Memory B cell (primary cell): ENCODE measurements at places on chromosomes 11 and 22.

GRCh38 chr22:45932071-45932470 lies 44.9 kb downstream of the WNT7B start:
- H3K4me3 ChIP-seq = no peak overlapping the region
- no peaks in the 10 kb centered on the region for H3K36me3 ChIP-seq
- no peak for DNase-seq
- peaks cover 24% of the 10 kb centered on the region for H3K27me3 ChIP-seq

DNA sequence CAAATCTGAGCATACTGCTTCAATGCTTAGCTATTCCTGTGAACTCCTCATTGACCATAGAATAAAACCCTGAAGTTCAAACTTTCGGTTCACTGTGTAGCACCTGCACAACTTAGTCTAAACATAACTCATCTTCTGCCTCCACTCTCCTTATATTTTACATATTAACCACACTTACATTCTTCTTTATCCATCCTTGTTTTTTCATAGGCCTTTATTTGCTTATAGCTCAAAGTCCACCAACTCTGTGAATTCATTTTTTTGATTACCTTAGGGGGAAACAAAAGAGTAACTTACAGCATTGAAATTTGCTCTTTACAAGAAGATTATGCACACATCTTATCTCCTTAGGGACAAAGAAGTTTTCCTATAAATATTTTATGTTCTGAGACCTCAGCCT lies 521.6 kb upstream of the FAT3 start:
- no peak for DNase-seq
- H3K36me3 ChIP-seq = no peaks in the 10 kb centered on the region
- no peaks in the 10 kb centered on the region for H3K4me1 ChIP-seq

GRCh38 chr11:30422447-30423278 lies 99.8 kb downstream of the ARL14EP start:
- no peak for DNase-seq
- H3K27ac ChIP-seq = no peak overlapping the region
- no peak overlapping the region for H3K4me3 ChIP-seq
- H3K36me3 ChIP-seq = no peaks in the 10 kb centered on the region
- no peaks in the 10 kb centered on the region for H3K4me1 ChIP-seq

DNA sequence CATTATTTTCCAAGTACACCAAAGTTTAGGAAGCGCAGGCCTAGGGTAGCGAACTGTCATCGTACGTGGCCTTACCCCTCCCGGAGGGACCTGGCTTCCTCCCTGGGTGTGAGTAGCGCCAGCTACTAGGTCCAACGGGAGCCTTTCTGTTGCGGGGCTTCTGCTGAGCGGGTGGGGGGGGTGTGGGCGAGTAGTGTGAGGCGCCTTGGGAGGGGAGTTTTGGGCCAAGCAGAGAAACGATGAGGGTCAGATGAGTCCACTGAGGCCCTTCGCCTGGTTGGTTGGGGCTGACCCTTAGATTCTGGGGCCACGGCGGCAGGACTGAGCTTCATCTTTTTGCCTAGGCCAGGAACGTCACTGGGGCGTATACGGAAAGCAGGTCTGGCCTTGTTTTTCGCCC lies 868 bp downstream of the TEF start:
- peak overlapping the region; percentile 93 for H3K4me3 ChIP-seq
- DNase-seq = no peak
- H3K4me1 ChIP-seq = peaks cover 9% of the 10 kb centered on the region
- H3K27ac ChIP-seq = peak overlapping the region; percentile 97

DNA sequence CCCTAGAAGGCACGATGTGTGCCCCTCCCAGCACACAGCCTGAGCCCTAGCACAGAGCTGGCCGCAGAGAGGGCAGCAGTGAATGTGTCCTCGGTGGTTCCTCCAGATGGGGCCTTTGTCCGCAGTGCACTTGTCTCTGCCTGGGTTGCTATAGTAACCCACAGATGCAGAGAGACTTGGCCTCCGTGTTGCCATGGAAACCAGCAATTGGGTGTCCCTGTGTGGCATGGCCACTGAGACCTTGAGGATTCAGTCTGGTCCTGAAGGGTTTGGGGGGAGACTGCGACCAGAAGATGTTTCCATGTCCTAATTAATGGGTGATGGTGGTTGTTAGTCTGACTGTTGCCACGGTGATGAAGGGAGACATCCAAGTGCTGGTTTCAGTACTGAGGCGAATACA lies 42.6 kb upstream of the TUB start:
- H3K36me3 ChIP-seq = no peaks in the 10 kb centered on the region
- no peaks in the 10 kb centered on the region for H3K4me1 ChIP-seq
- no peak overlapping the region for H3K4me3 ChIP-seq
- H3K27me3 ChIP-seq = peaks cover 15% of the 10 kb centered on the region
- no peak for DNase-seq

GRCh38 chr11:42840860-42841259 lies 470.9 kb upstream of the API5 start:
- no peak overlapping the region for H3K27ac ChIP-seq
- no peak for DNase-seq
- H3K4me1 ChIP-seq = no peaks in the 10 kb centered on the region
- no peak overlapping the region for H3K4me3 ChIP-seq
- no peaks in the 10 kb centered on the region for H3K27me3 ChIP-seq
- no peaks in the 10 kb centered on the region for H3K36me3 ChIP-seq

DNA sequence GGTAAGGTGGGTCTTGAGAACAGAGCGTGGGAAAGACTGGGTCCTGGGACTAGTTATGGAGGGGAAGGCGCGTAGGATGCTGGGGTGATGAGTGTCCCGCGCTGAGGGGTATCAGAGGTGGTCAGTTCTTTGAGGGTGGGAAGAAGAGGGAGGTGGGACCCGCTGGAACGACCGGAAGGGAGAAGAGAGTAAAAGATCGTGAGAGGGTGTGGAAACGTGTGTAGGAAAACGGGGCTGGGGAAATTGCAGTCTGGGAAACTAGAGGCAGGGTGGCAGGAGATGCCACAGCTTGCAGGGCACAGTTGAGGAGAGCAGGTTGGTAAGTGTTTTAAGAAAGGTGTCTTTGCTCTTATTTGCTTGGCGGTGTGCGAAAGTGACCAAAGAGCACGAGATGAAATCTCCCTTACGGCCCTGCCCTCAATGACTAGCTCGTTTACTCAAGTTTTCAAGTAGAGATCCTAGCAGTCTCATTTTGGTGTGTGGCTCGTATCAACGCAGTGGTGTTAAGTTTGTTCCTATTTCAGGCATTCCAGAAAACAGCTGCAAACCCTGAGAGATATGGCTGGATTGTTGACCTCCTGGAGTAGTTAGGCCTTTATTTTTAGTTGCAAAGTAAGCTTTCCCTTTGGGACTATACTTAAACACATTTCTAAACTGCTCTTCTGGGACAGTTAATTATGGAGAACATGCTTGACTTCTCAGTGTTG lies 615 bp downstream of the STT3A start:
- no peak for DNase-seq
- peak overlapping the region; percentile 100 for H3K27ac ChIP-seq
- H3K4me3 ChIP-seq = peak overlapping the region; percentile 96
- H3K27me3 ChIP-seq = no peaks in the 10 kb centered on the region

GRCh38 chr11:46026606-46027293 lies 94.5 kb downstream of the PHF21A start:
- H3K27ac ChIP-seq = no peak overlapping the region
- DNase-seq = no peak
- H3K4me3 ChIP-seq = no peak overlapping the region
- peaks cover 5% of the 10 kb centered on the region for H3K36me3 ChIP-seq
- peaks cover 2% of the 10 kb centered on the region for H3K4me1 ChIP-seq
- no peaks in the 10 kb centered on the region for H3K27me3 ChIP-seq

- no peaks in the 10 kb centered on the region for H3K36me3 ChIP-seq
- H3K4me3 ChIP-seq = no peak overlapping the region
Measured at GRCh38 chr11:125274774-125275173, 110.2 kb downstream of the PKNOX2 start.

DNA sequence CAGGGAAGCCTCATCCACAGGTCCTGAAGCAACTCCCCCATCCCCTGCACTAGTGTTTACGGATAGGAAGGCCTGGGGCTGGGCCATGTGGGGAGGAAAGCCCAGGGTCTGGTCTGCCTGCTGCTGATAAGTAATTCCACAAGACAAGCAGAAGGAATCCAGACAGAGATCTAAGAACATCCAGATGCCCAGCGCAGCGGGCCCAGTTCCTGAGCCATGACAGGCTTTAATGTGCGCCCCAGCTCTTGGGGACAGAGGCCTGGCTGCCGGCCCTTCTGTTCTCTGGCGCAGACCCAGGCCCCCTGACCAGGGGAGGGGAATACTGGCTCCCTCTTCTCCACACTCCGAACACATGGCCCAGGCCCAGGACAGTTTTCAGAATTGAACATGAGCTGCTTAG lies 28.8 kb upstream of the ETS1 start:
- no peak overlapping the region for H3K4me3 ChIP-seq
- peaks cover 60% of the 10 kb centered on the region for H3K4me1 ChIP-seq

GRCh38 chr11:81756864-81757595 lies 976.6 kb downstream of the FAM181B start:
- no peak for DNase-seq
- no peak overlapping the region for H3K27ac ChIP-seq
- no peaks in the 10 kb centered on the region for H3K27me3 ChIP-seq
- no peaks in the 10 kb centered on the region for H3K4me1 ChIP-seq

DNA sequence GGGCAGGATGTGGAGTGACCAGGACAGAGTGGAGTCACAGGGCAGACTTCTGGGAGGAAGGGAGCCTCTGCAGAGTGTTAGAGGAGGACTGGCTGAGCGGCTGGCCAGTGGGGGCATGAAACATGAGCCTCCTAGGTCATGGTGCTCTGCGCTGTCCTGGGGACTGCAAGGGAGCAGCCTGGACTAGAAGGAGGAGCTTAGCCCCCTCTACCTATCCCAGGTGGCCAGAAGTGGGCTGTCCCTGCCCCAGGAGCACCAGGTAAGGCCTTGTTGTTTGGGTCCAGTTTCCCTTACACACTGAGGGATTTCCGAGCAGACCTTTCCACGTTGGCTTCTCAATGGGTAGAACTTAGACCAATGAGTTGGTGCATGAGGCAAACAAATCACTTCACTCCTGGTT lies 7.4 kb downstream of the PKNOX2 start:
- DNase-seq = no peak
- no peaks in the 10 kb centered on the region for H3K36me3 ChIP-seq
- peaks cover 34% of the 10 kb centered on the region for H3K27me3 ChIP-seq
- H3K27ac ChIP-seq = no peak overlapping the region
- H3K4me3 ChIP-seq = no peak overlapping the region

- H3K36me3 ChIP-seq = no peaks in the 10 kb centered on the region
- H3K4me3 ChIP-seq = no peak overlapping the region
- no peak overlapping the region for H3K27ac ChIP-seq
- peaks cover 10% of the 10 kb centered on the region for H3K27me3 ChIP-seq
- no peaks in the 10 kb centered on the region for H3K4me1 ChIP-seq
Measured at GRCh38 chr22:27032091-27032761, 374.8 kb downstream of the MIAT start.

DNA sequence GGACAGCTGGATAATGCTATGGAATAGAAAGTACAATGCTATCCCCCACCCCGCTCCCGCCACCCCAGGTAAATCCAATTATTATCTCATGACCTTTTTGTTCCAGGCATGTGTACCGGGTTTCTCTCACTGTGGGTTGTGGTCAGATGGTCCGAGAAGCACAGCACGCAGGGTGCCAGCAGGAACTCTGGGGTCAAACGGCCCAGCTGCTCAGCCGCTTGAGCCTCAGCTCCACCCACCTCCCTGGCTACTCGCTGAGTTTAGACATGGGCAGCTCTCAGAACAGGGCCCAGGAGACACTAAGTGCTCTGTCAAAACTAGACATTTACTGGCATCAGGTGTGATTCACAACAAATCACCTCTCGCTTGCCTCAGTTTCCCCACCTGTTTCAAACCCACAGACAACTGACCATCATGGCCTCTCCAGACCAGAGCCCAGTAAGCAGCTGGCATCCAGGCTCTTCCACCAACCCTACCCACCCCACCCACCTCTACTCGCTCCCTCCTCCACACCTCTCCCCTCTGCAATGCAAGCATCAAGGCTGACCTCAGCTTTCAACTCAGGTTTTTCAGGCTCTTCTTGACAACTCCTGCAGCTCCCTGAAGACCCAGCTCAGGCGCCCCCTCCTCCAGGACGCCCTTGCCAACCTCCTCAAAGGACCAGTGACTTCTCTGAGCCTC lies 13.0 kb upstream of the MFNG start:
- no peak overlapping the region for H3K27ac ChIP-seq
- H3K27me3 ChIP-seq = peaks cover 21% of the 10 kb centered on the region
- DNase-seq = no peak
- peaks cover 4% of the 10 kb centered on the region for H3K4me1 ChIP-seq
- H3K36me3 ChIP-seq = no peaks in the 10 kb centered on the region
- no peak overlapping the region for H3K4me3 ChIP-seq

GRCh38 chr22:32414191-32414590 lies 2.1 kb upstream of the RTCB start:
- peaks cover 2% of the 10 kb centered on the region for H3K36me3 ChIP-seq
- peaks cover 8% of the 10 kb centered on the region for H3K27me3 ChIP-seq
- no peak overlapping the region for H3K27ac ChIP-seq
- no peak for DNase-seq
- H3K4me1 ChIP-seq = peaks cover 13% of the 10 kb centered on the region

DNA sequence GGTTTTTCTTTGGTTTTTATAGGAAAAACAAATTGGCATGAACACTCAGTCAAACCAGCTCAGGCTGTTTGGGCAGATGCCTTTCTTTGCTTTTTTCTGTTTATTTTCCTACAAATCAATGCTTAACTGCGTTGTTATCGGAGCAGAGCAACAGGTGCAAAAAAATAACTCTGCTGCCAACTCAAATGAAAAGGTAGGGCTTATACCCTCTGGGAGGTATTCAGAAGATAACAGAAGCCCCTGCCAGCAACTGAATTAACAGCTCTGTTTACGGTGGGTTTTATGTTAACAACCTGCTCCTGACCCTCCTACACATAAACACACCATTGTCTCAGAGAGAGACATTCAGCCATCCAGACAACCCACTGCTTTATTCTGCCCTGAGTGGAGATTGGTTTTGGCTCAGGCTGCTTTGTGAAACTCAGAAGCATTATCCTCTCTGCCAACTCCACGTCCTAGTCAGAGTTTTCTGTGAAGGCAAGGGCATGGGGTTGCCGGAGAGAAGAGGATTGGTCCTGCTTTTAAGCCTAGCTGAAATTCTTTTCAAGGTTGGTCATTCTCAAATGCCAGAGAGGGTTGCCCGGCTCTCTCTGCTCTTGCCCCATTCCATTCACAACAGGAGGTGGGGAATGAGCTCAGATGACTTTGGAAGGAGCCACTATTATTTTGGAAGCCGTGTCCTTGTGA lies 11.4 kb downstream of the EHF start:
- peaks cover 14% of the 10 kb centered on the region for H3K4me1 ChIP-seq
- no peak for DNase-seq
- H3K36me3 ChIP-seq = no peaks in the 10 kb centered on the region
- H3K4me3 ChIP-seq = no peak overlapping the region
